ENCODE measurements at places on chromosomes 7 and 10.

GRCh38 chr7:41566581-41566980 is 136.3 kb downstream of the INHBA start:
- DNase-seq = no peak

DNA sequence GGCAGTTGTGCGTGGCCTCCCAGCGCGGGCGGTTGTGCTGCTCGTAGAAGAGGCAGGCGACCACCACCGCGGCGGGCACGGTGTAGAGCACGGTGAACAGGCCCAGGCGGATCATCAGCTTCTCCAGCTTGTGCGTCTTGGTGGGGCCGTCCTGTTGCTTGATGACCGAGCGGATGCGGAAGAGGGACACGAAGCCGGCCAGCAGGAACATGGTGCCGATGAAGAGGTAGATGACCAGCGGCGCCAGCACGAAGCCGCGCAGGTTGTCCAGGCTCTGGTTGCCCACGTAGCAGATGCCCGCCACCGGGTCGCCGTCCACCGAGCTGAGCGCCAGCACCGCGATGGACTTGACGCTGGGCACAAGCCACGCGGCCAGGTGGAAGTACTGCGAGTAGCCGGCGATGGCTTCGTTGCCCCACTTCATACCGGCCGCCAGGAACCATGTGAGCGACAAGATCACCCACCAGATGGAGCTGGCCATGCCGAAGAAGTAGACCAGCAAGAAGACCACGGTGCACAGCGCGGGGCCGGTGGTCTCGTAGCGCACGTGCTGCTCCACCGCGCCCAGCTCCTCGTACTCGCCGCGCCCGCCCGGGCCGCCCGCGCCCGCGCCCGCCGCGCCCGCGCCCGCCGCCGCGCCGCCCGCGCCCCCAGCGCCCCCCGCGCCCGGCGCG is 2.2 kb downstream of the FZD8 start:
- no peak for DNase-seq

DNA sequence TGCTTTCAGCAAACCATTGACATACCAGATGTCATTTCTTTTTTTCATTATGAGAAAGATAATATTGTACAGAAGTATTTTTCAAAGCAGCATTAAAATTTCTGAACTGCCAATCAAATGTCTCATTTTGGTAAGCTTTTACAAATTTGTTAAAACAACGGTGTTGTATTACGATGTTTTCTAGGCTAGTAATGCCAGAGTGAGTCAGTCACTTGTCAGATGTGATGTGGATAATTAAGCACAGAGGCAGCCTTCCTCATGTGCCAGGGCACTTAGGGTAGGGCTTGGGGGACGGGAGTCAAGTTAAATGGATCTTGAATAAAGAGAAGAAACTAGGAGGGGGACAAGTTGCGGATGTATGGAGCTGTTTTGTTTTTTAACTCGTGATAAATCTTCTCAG is 10.1 kb downstream of the PSTK start:
- no peak for DNase-seq

DNA sequence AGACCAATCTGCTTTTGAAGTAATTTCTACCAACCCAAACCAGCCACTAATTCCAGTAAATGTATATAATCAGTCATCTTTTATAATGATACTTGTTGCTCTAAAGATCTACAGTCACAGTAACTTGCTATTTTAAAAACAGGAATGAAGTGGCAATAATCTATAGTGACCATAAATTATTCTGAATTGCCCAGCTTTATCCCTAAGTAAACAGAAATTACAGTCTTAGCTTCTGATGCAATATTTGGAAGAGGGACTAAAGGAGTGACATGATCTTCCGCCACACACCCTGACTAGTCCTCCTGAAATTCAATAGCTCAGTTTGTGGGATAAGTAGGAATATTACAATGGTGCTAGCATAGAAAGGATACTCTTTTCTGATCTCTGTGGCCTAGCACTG is 96.1 kb downstream of the ATE1 start:
- no peak for DNase-seq

DNA sequence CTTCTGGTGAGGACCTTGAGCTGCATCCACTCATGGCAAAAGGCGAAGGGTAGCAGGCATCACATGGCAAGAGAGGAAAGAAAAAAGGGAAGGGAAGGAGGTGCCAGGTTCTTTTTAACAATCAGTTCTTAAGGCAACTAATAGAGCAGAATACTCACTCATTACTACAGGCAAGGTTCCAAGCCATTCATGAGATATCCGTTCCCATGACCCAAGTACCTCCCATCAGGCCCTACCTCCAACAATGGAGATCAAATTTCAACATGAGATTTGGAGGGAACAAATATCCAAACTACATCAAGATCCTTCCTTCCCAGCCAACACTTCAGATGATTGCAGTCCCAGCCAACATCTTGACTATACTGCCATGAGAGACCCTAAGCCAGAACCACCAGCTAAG is 38.9 kb upstream of the YAE1 start:
- no peak for DNase-seq

DNA sequence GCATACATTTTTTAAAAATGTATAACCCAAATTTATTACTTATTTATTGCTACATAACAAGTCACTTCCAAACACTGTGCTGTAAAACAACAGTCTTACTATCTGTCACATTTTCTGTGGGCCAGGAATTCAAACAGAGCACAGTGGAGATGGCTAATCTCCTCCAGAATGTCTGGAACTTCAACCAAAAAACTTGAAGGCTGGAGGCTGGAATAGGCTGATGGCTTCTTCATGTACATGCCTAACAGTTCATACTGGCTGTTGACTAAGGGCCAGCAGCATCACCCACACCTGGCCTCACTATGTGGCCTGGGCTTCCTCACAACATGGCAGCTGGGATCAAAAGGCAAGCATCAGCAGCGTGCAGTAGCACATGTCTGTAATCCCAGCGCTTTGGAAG is 92.4 kb upstream of the KMT2E start:
- no peak for DNase-seq

GRCh38 chr10:88721392-88721791 is 15.3 kb downstream of the LIPK start:
- no peak for DNase-seq

- DNase-seq = no peak
Measured at GRCh38 chr7:85840554-85840953, 653.7 kb upstream of the SEMA3D start.

- DNase-seq = no peak
Measured at GRCh38 chr7:128688492-128688891, 16.4 kb downstream of the GARIN1A start.

GRCh38 chr10:33735464-33735923 is 401.0 kb upstream of the NRP1 start:
- DNase-seq = no peak

GRCh38 chr7:88480896-88481295 is 174.2 kb upstream of the STEAP4 start:
- DNase-seq = no peak

DNA sequence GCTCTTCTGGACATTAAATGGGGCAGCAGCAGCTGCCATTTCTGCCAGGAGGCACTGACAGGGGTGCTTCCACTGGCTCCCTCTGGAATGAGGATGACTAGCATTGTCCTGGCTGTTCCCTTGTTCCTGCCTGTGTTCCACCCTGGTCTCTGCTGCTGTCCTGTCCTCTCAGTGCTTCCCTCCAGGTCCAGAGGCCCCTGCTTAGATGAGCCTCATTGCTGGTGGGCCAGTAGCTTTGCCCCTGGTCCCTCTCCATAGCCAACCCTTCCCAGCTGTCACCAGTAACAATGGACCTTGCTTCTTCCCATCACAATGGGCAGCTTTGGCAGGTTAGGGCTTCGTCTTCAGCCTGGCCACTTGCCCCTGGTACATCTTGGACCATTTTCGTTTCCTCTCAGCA is 561.1 kb downstream of the TCERG1L start:
- no peak for DNase-seq

DNA sequence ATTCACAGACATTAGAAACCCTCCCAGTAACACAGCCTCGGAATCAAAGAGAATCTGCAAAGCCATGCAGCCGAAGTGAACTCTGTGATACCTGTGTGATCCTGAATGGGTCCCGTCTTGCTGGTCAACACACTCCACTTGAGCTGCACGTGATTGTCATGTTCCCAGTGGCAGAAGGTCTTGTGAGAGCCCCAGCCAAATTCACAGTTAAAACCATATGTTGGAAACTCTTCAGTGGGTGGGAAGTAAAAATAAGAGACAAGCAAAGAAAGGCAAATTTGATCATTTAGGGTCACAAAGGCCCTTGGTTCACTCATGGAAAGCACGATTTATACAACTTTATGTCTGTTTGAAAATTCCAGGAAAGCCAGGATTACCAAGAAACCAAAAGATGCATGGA is 142.3 kb downstream of the NRP1 start:
- no peak for DNase-seq

- DNase-seq = peak; percentile 16
Measured at GRCh38 chr7:36390199-36391090, 783 bp downstream of the ANLN start.

- DNase-seq = no peak
Measured at GRCh38 chr10:43872644-43873043, 224.0 kb upstream of the ZNF32 start.

DNA sequence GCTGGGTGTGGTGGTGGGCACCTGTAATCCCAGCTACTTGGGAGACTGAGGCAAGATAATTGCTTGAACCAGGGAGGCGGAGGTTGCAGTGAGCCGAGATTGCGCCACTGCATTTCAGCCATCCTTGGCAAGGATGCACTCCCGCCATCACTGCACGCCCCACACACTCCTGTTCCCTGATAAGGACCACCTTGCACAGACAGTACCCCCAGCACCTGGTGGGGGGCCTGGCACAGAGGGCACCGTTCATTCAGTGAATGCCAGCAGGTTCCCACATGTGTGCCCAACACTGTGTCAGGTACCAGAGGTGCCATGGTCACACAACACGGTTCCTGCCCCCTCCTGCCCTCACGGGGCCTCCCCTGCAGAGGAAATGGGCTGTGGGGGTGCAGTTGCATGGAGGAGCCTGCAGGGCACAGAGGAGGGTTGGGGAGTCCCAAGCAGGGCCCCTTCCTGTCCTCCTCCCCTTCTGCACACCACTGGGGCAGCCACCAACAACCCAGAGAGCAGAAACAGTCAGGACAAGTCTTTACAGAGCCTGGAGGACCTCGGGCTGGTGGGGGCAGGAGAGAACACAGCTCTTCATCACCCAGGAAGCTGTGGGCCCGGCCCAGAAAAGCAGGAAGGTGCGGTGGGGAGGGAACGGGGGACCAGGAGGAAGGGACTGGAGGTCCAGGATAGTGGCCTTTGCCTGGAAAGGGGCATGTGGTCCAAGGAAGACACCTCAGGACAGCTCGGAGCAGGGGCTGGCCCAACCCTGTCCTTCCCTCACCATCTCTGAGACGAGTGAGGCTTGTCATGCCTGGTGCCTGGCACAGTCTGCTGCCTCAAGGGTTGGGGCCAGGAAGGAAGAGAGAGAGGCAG is 7.1 kb downstream of the CRYGN start:
- peak; percentile 37 for DNase-seq

DNA sequence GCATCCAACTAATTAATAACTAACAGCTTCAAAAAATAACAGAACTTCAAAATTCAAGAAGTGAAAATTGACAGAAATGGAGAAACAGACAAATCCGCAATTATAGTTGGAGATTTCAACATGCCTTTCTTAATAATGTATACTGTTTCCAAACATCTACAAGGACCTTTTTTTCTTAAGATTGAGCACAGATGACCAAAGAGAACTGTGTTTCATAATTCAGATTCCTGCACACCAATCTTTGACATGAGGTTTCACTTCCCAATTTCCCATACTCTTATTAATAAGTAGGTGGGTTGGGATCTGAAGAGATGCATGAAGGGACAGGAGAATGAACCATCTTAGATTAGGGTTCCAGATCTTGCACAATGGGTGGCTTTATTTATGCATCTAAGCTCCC is 24.9 kb upstream of the GIMAP7 start:
- no peak for DNase-seq

GRCh38 chr10:17662193-17663138 is 18.5 kb downstream of the STAM start:
- no peak for DNase-seq

DNA sequence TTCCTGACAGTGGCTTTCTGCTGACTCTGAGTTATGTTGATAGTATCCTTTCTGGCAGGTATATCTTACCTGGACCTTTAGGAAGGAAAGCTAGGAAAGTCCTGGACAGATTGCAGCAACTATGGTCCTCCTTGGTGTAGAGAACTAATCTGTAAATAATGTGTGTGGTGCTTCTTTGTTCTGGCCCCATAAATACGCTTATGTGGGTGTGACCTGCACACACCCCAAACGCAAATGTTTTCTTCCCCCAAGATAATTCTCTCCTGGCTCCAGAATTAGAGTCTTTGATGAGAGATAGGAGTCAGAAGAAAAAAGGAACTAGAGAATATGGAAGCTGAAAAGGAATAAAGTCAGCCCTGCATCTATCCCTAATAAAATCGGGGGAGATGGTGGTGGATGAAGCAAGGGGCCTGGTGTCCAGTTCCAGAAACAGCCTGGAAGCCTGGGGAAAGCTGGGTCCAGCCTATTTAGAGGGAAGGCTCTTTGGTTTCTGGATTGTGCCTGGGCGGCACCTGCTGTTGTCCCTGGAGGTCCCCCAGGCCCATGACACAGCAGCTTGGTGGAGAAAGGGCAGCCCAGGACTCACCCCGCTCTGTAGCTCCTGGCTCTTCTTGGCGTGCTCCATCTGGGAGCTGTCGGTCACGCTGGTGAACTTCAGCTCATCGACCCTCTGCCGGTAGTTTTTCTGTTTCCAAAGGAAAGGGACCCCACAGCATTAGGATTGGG is 38.2 kb downstream of the NRAP start:
- no peak for DNase-seq

DNA sequence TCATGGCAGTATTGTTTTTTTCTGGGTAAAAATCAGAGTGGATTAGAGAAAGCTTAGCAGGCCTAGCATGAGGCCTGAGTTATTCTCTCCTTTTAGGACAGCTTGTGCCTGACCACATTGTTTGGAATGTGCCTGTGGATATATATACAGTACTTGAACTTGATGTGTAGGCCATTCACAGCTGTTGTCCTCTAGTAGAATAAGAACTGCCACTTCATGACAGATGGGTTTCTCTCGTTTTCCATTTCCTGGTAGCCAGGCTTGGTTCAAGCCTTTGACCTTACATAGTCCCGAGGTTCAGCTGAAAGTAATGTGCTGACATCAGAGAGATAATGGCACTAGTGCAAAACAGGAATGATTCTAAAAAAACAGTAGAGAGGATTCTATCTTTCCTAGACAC is 473.9 kb downstream of the AUTS2 start:
- DNase-seq = no peak

GRCh38 chr10:47404446-47404845 is 20.4 kb upstream of the ZNF488 start:
- no peak for DNase-seq

- DNase-seq = no peak
Measured at GRCh38 chr7:157404845-157405481, 68.2 kb downstream of the DNAJB6 start.

- DNase-seq = no peak
Measured at GRCh38 chr7:44887293-44887692, 2.0 kb upstream of the PURB start.

GRCh38 chr10:11898372-11899066 is 75.4 kb downstream of the PROSER2 start:
- no peak for DNase-seq

Measured in activated CD4-positive, alpha-beta T cell treated with anti-CD3 and anti-CD28 coated beads for 4 hours (primary cell).